ENCODE measurements at places on chromosomes 13 and 19.

- no peak for DNase-seq
Measured at GRCh38 chr19:28468701-28469459, 744.1 kb downstream of the UQCRFS1 start.

DNA sequence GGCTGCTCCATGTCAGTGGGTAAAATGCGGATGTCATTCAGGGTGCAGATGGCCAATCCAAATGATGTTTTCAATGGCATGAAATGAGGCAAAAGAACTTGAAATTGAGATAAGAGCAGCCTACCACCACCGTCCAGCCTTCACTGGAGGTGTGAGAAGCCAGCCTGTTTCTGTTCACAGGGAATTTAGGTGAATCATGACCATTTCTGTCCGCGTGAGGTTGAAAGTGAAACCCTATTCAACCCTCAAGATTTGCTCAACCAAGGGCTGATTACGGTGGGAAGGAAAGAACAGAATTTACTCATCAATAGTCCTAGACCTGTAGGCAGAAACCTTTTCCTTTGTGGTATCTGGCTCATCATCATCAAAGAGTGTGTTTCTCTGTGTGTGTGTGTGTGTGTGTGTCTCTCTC, 370.7 kb downstream of the COG6 start:
- DNase-seq, result no peak

DNA sequence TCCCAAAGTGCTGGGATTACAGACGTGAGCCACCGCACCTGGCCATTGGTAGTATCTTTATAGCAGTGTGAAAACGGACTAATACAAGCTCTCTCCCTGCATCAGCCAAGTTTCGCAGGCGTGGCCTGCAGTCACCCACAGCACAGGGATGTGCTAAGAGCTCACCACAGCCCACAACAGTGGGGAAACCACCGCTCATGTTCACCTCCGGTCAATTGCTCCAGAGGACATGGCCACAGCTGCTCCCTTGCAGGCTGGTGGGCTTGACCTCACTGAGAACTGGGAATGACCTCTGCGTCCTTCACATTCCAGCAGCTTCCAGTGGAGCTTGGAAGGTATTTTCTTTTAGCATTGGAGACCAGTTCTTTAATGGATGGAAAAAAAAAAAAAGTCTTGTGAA, 156.4 kb downstream of the KCTD15 start:
- DNase-seq, result no peak

GRCh38 chr13:27704681-27705080, 83.0 kb downstream of the POLR1D start:
- no peak for DNase-seq

GRCh38 chr13:97384371-97384770, 49.6 kb upstream of the RAP2A start:
- DNase-seq, result no peak

DNA sequence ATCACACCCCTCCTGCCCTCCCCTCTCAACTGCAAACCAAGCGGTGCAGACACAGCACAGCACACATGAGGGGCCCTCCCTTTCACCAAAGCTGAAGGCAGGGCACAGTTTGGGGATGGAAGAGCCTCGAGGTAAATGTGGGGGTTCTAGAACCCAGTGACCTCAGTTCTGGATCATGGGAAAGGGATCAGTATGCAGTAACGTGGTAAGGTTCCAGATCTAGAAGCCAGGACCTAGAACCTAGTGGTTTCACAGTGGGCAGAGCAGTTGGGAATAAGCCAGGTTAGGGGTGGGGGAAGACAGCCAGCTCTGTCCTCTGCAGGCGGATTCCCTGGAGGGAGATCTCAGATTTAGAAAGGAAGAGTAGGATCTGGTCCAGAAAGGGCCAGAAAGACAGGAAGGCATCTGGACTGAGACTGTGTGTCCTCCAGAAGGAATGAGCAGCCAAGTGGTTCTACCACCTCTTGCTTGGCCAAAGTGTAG, 3.1 kb downstream of the FTL start:
- DNase-seq, result no peak

Measured in amniotic stem cell (primary cell).